Head of caudate nucleus (tissue), 42 donors: ENCODE measurements at places on chromosomes 16 and 17.

- DNase-seq: no peak
Measured at GRCh38 chr17:45018514-45018847, 33.0 kb downstream of the DCAKD start.

DNA sequence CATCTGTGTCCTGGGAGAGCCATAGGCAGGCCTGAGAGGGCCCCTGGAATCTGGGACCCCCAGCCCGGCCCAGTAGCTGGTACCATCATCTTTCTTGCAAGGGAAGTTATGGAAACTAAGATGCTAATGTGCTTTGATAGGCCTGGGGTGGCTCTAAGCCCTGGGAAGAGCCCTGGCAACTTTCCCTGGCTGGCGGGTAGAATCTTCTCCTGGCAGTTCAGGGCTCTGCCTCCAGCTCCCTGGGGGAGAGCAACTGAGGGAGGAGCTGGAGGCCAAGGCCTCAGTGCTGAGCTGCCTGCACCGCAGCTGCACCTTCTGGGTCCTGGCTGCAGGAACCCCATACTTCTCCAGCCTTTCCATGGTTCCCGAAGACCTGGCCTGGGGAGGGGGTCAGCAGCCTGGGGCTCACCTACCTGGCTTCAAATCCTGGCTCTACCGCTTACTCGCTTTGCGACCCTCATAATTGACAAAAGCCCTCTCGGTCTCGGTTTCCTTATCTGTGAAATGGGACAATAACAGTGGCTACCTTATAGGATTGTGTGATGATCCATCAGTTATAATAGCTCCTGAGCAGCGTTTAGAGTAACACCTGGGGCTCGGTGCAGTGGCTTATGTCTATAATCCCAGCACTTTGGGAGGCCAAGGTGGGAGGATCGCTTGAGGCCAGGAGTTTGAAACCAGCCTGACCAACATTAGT lies 333.7 kb downstream of the SEC14L1 start:
- no peak for DNase-seq

DNA sequence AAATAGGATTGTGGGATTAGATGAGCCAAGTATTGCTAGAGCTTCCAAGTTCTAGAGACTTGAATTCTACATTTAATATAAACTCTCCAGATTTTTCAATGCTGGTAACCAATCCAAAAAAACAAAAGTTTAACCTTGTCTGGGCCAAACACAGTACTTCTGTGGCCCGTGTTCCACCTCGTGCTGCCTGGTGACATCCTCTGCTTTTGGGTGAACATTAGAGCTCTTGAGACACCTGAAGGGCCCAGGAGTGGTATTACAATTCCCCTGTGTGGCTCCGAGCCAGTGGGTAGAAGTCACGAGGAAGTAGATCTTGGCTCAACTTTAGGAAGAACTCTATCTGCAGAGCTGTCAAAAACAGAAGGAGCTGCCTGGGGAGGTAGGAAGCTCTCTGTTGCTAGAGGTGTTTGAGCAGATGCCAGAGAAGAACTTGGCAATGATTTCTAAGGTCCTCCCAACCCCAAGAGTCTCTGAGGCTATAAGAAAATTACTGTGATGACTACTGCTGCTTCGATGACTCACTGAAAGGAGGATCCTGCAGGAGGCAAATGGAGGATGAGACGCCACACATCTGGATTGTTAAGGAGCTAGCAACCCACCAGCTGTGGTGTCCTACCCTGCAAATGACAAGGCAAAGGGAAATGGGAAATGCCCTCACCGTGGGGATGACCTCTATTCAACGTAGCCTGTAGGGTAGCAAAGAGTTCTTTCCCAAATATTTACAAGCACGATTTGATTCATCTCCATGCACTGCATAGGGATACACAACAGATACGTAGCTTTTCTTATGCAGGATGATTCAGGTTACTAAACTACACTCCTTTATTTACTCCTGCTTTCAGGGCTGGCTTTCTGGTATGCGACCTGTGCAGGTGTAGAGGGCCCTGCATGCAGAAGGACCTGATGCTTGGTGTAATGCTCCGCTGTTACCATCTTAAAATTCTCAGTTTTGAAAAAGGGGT lies 45.8 kb upstream of the GAS7 start:
- DNase-seq: no peak

- DNase-seq: no peak
Measured at GRCh38 chr16:11309895-11310633, 28.9 kb upstream of the PRM1 start.

DNA sequence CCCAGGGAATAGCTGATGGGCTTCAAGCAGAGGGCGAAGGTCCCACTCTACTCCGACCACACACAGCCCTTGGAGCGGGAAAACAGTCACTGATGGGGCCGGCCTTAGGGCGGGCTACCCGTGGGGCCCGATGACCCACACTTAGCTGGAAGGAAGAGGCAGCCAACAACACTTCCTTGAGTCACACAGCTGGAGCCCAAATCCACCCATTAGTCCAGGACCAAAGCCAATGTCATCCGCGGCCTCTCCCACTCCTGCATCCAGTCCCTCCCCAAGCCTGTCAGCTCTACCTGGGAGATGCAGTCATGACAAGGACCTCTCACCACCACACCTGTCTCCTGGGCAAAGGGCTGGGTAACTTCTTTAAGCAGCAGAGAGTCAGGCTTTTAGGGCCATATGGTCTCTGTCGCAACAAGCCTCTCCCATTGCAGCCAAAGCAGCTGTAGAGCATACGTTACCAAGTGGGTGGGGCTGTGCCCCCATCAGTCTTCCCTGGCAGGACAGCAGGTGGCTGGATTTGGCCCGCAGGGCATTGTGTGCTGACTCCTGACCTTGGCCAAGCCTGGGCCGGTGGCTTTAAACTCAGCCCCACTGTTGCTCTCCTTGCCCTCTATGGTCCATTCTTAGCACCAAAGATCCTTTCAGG lies 110.7 kb downstream of the SOCS1 start:
- no peak for DNase-seq

DNA sequence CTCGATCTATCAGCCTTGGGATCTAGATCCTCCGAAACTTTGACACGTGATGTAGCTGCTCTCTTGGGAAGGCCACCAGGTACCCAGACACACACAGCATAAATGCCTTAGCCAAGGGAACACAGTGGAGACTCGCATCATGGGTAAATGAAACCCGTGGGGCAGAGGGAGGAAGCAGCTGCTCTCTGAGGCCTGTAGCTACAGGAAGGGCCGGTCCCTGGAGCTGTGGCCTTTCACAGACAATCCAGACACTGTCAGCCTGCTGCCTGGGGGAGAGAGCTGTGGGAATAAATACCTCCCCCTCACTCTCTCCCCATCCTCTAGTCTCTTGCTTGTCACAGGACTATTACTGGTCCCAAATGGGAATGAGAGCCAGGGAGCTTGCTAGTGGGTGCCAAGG lies 351.2 kb downstream of the UTP18 start:
- peak; percentile 5 for DNase-seq

- no peak for DNase-seq
Measured at GRCh38 chr16:55279598-55279997, 44.4 kb upstream of the IRX6 start.

DNA sequence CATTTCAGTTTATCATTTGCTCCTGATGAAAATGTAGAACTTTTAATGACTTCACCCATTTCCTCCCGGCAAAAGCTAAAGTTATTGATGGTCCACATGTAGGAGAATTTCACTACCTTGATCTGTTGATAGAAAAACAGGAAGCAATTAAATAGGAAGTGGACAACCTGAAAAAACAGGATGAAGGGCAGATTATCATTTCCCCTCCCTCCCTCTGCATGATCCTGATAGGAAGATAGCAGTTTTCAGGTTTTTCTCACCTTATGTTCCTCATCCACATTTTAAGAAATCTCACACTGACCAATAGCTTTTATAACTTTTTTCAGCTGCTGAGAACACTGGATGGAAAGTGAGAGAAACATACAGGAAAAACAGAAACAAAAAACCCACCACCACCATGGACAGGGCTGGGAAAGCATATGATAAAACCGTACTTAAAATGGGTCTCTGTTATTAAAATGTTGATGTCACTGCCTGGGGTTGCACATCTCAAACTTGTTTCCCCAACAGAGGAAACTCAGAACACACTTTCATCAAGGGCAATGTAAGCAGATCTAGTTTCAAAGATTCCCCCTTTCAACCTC lies 46.4 kb downstream of the NXPH3 start:
- DNase-seq: no peak

DNA sequence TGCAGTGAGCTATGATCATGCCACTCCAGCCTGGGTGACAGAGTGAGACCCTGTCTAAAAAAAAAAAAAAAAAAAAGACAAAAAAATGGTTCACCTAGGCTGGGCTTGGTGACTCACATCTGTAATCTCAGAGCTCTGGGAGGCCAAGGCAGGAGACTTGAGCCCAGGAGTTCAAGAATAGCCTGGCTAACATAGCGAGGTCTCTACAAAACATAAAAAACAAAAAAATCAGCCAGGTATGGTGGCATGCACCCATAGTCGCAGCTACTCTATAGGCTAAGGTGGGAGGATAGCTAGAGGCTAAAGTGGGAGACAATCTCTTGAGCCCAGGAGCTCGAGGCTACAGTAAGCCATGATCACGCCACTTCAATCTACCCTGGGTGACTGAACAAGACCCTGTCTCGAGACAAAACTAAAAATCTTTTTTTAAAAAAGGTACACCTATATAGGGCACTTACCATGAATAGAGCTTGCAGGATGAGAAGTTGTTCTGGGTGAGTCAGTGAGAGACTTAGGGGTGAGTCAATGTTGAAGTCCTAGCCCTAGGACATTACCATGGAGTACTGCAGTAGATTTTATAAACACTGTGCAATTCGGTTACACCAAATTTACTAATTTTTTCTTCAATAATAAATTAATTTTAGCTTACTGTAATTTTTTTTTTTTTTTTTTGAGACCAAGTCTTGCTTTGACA lies 19.0 kb downstream of the USP32 start:
- DNase-seq: no peak

DNA sequence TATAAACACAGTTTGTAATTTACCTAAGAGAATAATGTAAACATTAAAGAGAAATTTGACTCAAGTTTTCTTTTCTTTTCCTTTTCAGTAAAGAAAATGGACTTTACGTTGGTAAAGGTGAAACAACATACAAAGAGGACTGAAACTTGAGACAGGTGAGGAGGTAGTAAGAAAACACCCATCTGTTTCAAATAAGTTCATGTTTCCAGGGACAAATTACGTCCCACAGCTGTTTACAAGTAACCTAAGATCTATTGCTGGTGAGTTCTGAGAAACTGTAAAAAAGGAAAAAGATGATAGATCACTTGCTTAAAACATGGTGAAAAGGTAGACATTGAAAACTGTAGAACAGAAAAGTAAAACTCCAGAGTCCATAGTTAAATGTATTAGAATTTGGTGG lies 4.8 kb upstream of the ABCA5 start:
- no peak for DNase-seq

- DNase-seq: no peak
Measured at GRCh38 chr17:13525876-13526275, 75.9 kb downstream of the HS3ST3A1 start.

GRCh38 chr17:61784510-61784909 lies 78.8 kb downstream of the BRIP1 start:
- no peak for DNase-seq

DNA sequence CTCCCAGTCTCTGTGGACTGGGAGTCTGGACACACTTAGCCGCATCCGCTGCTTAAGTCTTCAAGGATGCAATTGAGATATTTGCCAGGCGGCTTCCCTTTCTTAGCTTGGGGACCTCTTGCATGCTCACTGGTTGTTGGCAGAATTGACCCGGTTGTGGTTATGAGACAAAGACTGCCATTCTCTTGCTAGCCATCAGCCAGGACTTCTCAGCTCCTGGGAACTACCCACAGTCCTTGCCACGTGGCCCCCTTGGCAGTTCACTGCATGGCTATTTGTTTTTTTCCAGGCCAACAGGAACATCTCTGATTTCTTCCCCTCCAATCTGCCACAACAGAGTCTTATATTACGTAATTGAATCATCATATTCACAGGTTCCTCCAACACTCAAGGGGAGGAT lies 25.5 kb downstream of the CACNG4 start:
- no peak for DNase-seq

DNA sequence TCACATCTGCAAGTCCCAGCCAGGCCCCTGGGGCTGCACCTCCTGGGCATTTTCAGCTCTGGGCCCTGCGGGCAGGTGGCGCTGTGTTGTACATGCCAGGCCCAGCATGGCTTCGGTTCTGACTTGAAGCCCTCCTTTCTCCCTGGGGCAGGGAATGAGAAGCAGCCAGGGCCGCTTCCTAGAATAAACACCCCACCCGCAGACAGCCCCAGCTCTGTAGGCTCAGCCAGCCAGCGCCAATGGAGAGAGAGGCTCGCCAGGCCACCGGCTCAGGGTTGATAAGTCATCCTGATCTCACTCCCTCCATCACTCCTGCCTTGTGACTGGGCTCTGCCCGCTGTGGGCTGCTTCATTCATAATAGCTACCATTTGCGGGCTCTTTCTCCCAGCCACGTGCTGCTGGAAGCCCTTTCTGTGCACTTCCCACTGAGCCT lies 6.0 kb upstream of the GLIS2 start:
- DNase-seq: no peak

GRCh38 chr16:67516296-67517154 lies 12.1 kb upstream of the RIPOR1 start:
- no peak for DNase-seq

DNA sequence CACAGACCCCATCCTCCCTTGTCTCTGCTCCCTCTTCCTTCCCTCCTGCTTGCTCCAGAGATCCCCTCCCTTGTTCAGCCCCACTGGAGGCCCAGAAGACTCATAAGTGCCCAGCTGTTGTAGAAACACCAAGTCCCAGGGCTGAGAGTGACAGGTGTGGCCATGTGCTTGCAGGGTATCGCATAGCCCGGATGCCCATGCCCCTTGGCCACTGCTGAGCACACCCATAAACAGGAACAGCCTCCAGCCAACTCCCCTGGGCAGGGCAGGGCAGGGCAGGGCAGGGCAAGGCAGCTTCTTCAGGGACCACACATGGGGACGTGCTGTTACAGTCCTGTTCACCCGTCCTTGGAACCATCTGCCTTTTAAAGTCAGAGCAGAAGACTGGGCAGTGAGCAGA lies 2.0 kb downstream of the CACNG1 start:
- DNase-seq: no peak

GRCh38 chr17:17540935-17541639 lies 44.9 kb upstream of the RASD1 start:
- no peak for DNase-seq

DNA sequence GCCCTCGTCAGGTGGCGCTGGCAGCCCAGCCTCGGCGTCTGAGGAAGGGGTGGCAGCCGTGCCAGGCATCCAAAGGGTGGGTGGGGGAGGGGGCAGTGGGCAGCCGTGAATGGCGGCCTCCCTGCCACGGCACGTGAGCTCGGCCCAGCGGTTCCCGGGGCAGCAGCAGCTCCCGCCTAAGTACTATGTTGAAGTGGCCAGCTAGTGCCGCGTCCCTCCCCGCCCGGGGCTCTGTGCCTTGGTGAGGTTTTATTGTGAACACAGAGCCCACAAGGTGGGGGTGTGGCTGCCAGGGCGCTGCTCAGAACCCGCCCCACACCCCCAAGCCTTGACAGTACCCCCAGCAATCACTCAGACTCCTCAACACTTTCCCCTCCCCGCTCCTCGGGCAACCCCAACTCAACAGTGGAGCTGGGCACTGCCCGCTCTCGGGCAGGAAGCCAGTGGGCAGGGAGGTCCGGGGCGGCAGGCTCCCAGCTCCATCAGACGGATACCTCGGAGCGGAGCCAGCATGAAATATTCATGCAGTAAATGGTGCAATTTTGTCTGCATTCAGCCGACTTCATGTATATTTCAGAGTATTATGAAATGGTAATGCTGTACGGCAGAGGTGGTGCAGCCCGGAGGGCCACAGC lies 80.4 kb downstream of the ENGASE start:
- DNase-seq: no peak

- no peak for DNase-seq
Measured at GRCh38 chr17:59199398-59199797, 10.4 kb upstream of the SMG8 start.

GRCh38 chr16:3856367-3857141 lies 24.0 kb downstream of the CREBBP start:
- DNase-seq: no peak

GRCh38 chr17:40251576-40251975 lies 32.5 kb downstream of the WIPF2 start:
- DNase-seq: no peak
